ENCODE measurements at places on chromosomes 5 and 9.

DNA sequence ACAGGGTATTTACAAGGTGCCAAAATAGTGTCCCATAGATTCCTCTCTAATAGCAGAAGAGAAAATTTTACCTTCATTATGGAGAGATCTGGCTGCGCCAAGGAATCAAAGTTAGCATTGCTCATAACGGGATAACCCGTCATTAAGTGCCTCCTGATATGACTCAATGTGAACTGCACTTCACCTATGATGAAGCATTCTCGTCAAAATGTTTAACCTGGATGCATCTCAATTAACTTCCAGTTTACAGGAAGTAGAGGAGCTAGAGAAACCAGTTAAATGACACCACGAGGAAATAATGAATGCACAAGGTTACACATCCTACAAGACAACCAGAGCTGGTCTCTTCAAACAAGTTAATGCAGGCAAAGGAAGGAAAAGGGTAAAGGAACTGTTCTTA lies 17.2 kb downstream of the FBXW11 start:
- DNase-seq: no peak

GRCh38 chr5:178673801-178674295 lies 47.0 kb upstream of the CLK4 start:
- no peak for DNase-seq

- no peak for DNase-seq
Observed at GRCh38 chr5:154840435-154841272, 9.7 kb downstream of the FAXDC2 start.

DNA sequence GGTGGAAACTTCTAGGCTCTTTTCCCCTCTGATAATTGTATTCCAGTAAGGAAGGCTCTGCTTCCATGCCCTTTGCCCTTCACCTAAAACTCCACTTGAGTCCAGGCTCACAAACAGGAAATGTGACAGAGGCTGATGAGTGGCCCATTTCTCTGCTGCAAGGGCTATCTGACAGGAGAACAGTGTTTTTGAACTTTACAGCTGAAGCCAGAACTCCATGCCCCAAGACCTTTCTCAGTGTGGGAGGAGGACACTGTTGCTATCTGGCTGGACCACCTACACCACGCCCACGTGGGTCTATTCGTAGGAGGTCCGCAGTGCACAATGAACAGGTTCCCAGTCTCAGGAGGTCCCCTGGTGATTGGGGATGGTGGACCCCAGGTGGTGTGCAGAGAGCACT lies 13.6 kb downstream of the GGTA1 start:
- no peak for DNase-seq

Data from activated CD8-positive, alpha-beta memory T cell treated with anti-CD3 and anti-CD28 coated beads for 4 hours (primary cell).